Diencephalon (tissue), 1 donor: ENCODE measurements at places on chromosomes 16 and 17. TPM values are rescaled to one million over a fixed set of nuclear protein-coding genes. Genes with fewer than 3 reads are reported as not detected.

Gene ATP1B2
- 27.5 TPM for total RNA-seq

Gene TMEM114
- not detected for total RNA-seq

Gene TMC8
- total RNA-seq = 0.92 TPM

Gene ROGDI
- total RNA-seq = 62.7 TPM

Gene ARHGAP44
- 19.1 TPM for total RNA-seq

Gene CCDC200
- not detected for total RNA-seq

Gene OR1F1
- total RNA-seq = 0.69 TPM

Gene WSCD1
- total RNA-seq = 43.8 TPM

Gene NECAB2
- 81.4 TPM for total RNA-seq

Gene PTX4
- total RNA-seq = 0.23 TPM

Gene DRC3
- total RNA-seq = 5.1 TPM
